Fibroblast of skin of abdomen (primary cell): ENCODE measurements at places on chromosomes 2 and 18.

DNA sequence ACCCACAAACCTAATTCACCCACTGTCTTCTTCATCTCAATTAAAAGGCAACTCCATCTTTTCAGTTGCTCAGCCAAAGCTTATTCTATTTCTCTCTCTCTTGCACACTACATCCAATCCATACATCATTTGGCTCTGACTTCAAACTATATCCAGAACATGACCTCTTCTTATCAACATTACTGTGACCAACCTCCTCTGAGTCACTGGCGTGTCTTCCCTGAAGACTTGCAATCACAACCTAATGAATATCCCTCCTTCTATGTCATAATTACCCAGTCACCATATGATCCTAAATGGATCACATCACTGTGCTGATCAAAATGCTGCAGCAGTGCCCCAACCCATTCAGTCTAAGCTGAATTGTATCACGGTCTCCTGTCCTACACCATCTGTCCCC is 22.6 kb upstream of the SULT1C3 start:
- DNase-seq, result no peak

- no peak for DNase-seq
These were observed 8.8 kb upstream of the NAB1 start for GRCh38 chr2:190640117-190640516.

DNA sequence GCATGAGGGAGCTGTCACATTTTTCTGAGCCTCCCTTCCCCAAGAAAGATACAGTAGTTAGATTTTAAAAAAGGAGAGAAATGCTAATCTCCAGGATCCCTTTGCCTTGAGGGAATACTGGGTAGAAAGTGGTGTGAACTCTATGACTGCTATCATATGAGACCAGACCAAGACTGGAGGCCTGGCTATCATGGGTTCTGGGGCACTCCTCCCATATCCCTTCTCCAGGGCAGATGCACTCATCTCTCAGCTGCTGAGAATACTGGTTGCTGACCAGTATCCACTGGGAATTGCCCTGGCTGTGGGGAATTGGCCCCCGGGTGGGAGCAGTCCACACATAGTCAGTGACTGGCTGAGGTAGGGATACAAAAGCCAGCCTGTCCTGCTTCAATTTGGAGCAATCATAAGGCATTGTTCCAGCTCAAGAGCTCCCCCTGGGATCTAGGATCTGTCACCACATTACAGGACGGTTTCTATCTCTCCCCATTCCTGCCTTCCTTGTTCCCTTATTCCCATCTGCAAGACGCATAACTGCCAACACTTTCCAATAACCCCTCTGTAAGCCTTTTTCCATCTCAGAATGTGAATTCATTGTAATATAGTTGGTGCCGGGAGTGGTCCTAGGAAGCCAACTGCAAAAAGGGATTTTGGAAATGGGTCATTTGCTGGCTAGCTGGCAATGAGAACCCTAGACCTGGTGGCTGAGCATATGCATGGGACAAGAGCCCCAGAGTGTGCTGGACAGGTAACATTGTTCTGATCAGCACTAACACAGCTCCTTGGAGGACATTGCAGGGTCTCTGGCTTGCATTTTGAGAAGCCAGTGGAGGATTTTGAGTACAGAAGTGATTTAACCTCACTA is 35.4 kb upstream of the REEP1 start:
- peak; percentile 33 for DNase-seq

DNA sequence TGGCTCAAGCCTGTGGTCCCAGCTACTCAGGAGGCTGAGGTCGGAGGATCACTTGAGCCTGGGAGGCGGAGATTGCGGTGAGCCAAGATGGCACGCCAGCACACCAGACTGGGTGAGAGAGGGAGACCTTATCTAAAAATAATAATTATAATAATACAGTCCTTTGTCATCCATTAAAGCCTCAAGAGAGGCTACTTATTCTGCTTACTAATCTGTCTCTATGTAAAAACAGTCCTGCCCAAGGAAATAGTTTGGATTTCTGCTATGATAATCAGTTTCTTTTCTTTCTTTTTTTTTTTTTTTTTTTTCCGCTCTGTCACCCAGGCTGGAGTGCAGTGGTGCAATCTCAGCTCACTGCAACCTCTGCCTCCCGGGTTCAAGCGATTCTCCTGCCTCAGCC is 228.3 kb downstream of the C1D start:
- no peak for DNase-seq

DNA sequence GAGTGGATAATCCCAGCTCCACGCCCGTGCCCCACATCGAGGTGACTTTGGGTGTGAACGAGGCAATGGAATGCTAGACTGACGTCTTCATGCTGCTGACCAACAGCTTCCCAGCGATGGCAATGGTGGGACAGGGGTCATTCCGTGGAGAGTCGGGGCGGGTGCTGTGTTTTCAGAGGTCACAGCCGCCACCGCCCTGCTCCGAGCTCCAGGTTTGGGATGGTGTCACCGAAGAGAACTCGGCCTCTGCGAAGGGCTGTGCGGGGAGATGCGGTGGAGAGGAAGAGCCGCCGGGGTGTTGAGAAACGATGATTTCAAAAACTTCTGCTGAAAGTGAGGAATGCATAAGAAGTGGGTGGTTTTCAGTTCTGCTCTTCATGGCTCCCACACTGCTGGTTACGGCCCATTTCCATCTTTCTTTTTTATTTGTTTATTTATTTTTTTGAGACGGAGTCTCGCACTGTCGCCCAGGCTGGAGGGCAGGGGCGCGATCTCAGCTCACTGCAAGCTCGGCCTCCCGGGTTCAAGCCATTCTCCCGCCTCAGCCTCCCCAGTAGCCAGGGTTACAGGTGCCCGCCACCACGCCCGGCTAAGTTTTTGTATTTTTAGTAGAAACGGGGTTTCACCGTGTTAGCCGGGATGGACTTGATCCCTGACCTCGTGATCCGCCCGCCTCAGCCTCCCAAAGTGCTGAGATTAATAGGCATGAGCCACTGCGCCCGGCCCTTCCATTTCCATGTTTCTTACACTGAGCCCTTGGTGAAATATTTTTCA is 142.6 kb downstream of the RTP5 start:
- DNase-seq, result no peak

GRCh38 chr18:33612632-33613031 is 34.6 kb downstream of the ASXL3 start:
- DNase-seq, result no peak
